ENCODE measurements at places on chromosomes 1 and 21.

DNA sequence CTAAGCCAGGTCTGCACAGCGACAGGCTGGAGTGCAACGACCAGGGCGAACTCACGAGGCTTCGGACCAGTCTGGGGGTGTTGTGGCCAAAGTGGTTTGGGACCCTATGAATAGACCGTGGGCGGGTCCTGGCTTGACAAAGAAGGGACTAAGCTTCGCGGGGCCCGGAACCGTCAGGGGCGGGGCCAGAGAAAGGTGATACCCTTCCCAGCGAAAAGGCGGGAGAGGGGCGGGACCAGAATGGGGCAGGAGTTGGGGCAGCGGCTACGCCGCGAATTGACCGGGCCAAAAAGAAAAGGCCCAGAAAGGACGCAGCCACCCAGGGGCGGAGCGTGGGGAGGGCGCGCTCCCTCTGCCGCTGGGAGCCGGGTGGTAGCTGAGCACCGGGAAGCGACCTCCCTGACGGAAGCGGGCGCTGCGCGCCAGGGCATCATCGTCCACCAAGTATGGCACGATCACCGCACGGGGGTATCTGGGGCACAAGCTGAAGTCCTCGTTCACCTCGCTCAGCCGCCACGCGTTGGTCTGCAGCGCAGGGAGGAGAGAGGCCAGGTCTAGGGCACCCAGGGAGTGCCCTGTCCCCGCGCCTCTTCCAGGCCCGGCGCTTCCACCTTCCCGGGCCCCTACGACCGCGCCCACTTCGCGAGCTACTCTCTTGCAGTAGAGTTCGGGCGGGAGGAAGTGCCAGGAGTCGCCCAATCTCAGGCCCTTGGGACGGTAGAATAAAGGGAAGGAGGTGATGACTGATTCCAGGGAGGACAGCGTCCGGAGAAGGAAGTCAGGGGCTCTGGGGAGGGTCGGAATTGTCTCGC, 6.7 kb upstream of the FAM167B start:
- peak; percentile 76 for DNase-seq

DNA sequence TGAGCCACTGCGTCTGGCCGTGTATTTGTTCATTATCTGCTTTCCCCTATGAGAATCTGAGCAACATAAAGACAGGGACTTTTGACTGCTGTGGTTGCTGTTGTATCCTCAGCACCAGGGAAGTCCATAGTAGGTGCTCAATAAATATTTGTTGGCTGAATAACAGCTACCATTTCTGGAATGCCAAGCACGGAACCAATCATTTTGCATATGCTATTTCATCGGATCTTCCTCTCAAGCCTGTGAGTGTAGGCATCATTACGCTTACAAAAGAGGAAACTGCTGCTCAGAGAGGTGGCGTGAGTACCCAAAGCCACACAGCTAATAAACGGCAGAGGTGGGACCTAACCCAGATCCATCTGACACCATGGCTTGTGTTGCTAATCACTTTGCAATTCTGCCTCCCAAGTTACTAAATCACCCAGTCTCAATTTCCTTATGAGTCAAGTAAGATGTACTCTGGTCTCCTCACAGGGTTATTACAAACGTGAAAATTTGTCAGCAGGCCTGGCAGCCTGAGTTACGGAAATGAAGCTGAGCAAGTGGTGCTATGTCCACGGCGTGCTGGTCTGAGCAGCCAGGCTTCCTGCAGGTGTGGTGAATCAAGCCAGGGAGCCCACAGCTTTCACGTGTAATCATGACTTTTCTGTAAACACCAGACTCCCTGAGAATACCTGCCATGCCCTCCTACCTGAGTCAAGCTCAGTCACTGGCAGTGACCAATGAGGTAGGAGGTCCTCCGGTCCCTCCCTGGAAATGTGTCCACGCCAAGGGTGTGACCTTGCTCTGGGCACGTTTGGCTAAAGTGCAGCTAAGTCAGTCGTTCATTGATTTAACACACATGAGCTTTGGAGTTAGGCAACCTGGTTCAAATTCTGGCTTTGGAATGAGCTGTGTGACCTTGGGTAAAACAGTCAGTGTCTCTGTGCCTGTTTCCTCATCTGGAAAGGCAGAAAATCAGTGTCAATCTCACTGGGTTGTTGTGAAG, 4.8 kb upstream of the RHCE start:
- no peak for DNase-seq

DNA sequence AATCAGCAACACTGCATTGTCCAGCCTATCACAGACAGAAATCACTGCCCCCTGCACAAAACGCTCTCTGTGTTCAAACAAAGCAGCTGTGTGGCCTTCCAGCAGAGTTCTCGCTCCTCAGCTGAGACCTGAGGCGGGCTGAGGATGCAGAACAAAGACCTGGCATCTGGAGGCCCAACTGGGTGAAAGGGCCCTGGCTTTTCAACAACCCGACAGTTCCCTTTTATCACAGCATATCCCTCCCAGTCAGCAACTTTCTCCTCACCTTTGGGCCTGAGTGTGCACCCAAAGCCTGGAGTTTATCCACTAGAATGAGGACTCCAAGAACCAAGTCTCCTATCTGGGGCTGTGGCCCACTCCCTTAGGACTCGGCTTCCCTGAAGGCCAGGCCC, 42.6 kb upstream of the A3GALT2 start:
- no peak for DNase-seq

- DNase-seq: no peak
Observed at GRCh38 chr1:172940174-172940855, 110.4 kb downstream of the TNFSF18 start.

DNA sequence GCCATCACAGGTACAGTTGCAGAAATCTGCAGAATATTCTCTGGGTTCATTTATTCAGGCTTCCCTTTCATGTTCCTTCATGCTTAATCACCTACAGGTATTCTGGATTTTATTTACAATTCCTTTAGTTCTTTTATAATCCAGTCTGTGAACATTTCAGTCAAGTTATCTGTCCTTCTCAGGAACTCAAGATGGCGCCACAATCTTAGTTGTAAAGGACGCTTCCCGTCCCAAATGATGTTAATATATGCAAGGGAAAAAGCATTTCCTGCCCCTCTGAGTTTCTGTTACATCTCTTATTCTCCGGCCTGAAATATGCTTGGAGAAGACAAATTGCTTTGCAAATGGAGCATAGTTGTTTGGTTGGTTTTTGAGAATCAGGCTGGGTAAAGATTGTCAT, 19.3 kb downstream of the F3 start:
- DNase-seq: no peak

GRCh38 chr21:39055167-39055767, 128.0 kb downstream of the PSMG1 start:
- no peak for DNase-seq

DNA sequence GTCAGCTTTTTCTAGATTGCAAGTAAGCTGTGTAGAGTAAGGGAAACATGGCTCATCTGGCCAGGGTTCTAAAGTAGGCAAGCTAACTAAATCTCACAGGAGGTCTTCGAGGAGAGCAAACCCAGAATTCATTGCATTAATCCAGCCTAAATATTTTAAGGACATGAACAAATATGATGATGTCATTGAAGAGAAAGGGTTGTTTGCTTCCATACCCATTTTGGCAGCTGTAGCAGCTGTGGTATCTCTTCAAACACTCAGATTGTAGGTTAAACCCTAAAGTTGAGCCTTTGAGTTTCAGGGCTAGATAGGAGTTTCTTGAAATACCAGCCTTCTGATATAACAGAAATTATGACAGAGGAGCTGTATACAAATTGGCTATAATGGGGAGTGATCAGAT, 200.5 kb upstream of the C1orf105 start:
- DNase-seq: no peak

GRCh38 chr1:225259542-225259941, 168.3 kb downstream of the LBR start:
- no peak for DNase-seq

- no peak for DNase-seq
Observed at GRCh38 chr1:156935505-156936128, 15.2 kb downstream of the LRRC71 start.

GRCh38 chr1:173507847-173508209, 30.7 kb downstream of the PRDX6 start:
- no peak for DNase-seq

- no peak for DNase-seq
Observed at GRCh38 chr1:60108196-60108595, 34.6 kb upstream of the C1orf87 start.

- no peak for DNase-seq
Observed at GRCh38 chr1:93275634-93276295, 69.9 kb upstream of the DR1 start.

GRCh38 chr1:9332513-9333143, 39.9 kb downstream of the SPSB1 start:
- DNase-seq: no peak

DNA sequence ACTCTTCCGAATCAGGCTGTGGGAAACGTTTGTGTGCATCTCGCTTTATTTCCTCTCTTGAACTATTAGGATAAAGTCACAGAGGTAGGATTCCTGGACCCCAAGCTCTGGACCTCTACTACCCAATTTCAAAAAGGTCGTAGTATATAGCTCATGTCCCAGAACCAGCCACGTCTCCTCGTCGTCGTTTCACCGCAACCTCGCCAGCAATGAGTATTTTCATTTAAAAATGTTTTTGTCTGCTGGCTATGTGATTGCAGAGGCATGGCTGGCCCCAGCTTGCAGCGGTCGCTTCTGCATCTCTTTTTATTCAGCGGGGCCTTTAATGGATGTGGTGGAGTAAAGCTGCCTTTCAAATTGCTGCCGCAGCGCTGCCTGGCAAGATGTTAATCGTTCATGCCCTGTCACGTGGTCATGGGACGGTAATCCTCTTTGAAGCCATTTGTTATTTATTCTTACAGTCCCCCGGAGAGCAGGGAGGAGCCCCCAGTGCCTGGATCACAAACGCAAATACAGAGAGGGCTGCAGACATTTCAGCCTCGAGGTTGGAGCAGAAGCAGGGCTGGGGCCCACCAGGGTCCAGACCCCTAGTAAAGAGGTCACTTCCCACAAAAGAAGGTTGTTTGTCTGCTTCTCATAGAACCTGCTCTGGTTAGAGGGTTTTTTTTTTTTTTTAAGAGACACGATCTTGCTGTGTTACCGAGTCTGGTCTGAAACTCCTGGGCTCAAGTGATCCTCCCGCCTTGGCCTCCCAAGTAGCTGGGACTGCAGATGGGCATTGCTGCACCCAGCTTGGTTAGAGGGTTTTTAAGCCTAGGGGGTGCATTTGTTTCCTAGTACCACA, 11.6 kb upstream of the NPHP4 start:
- peak; percentile 10 for DNase-seq

- no peak for DNase-seq
Observed at GRCh38 chr1:38392861-38393260, 346.3 kb upstream of the POU3F1 start.

DNA sequence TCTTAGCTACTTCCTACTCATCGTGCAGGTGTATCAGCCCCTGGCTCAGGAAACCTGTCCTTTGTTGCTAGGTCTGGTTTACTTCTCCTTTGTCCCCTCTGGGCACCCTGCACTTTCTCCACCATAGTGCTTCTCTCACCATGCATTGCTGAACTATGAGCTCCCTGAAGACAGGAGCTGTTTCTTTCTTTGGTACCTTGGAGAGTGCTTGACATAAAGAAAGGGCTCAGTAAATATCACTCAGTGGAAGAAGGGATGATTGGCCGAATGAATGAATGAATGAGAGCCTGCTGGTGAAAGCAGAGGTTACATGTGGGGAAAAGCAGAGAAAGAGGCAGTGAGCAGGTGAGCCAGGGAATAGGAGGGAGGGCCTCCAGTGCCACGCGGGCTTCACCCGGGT, 9.8 kb upstream of the HMGB4 start:
- DNase-seq: no peak

GRCh38 chr1:109134423-109134822, 20.5 kb downstream of the ELAPOR1 start:
- DNase-seq: no peak

GRCh38 chr1:27489501-27489972, 430 bp downstream of the WASF2 start:
- no peak for DNase-seq

DNA sequence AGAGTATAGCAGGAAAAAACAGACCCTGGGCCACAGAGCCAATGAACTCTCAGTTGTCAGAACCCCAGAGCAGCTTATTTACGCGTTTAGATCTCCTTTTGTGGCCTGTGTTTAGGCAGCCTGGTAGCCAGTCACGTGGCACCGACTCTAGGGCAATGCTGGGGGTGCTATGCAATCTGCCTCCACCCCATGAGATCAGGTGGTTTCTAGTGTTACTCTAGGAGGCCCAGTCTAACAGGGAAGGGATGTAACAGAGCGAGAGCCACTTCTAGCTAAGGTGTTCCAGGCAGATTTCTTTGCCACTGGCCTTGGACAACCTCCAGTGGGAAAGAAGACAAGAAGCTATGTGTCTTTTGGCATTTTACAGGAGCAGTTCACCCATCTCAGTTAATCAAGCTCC, 12.0 kb upstream of the A3GALT2 start:
- no peak for DNase-seq

- no peak for DNase-seq
Observed at GRCh38 chr1:212294983-212295382, 9.8 kb downstream of the PPP2R5A start.

DNA sequence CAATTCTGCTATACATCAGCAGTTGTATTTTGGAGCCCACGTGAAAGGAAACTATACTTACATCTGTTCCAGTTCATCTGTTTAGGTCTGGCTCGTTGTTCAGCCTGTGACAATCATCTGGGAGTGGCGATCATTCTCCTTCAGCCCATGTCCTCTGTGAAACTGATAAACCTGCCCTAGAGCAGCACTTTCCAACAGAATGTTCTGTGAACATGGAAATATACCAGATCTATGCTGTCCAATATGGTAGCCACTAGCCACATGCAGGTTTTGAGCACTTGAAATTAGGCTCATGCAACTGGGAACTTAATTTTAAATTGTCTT, 24.5 kb upstream of the COQ8A start:
- DNase-seq: no peak

- DNase-seq: no peak
Observed at GRCh38 chr1:202068596-202068995, 54.1 kb upstream of the GPR37L1 start.

GRCh38 chr1:101996825-101997465, at the start of gene OLFM3:
TSS of gene OLFM3 (minus strand) at chr1:101996926.
- no peak for DNase-seq

DNA sequence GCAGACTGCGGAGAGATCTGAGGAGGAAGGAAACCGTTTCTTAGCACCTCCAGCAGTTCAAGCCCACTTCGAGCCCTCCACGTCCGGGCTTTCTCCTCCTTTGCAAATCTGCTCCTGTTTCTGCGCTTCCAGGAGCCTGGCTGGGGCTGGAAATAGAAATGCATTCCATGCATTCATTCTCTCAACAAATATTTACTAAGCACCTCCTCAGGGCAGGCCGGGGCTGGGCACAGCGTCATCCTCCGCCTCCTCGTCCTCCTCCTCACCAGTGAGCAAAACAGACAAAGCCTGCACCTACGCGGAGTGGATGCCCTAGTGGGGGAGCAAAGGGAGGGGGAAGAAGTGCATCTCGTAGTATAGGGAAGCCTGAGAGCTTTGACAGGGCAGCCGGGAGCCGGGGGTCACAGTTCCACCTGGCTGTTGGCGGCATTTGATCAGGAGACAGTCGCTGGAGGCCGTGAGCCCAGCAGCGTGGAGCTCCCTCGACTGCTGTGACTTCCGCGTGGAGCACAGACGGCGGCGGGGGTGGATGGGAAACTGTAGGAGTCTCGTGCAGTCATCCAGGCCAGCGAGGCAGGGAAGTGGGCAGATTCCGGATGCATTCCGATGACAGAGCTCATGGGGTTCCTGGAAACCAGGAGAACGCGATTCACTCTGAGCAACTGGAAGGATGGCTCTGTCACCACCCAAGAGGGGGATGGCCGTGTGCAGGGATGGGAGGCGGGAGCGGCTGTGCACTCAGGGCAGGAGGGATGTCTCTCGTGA, 93.5 kb downstream of the SIK1 start:
- no peak for DNase-seq

GRCh38 chr1:15807121-15807520, 328 bp downstream of the UQCRHL start:
- no peak for DNase-seq

GRCh38 chr1:90717356-90717664, 208 bp upstream of the BARHL2 start:
- no peak for DNase-seq

- no peak for DNase-seq
Observed at GRCh38 chr1:206839006-206839560, 26.3 kb upstream of the IL20 start.
